ENCODE measurements at places on chromosomes 6 and 20.

DNA sequence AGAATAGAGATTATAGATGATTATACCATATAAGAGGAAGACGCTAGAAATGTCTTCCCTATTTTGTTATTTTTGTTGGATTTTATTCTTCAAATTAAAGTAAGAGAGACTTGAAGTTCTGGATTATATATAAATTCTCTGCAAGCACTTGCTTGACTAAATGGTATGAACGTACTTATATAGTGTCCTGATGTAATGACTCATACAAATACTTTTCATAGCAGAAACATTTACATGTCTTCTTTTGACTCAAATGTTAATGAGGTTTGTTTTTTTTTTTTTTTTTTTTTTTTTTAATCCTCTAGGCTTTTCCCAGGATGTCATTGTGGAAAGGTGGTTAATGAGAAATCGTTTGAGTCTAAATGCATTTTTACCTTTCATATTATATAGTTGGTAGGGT is 55.0 kb downstream of the PDE7B start:
- no peak for DNase-seq

- DNase-seq: no peak
These were observed 92.9 kb upstream of the ENPP5 start for GRCh38 chr6:46263707-46264086.

GRCh38 chr6:127924031-127924430 is 23.2 kb upstream of the THEMIS start:
- DNase-seq: no peak

DNA sequence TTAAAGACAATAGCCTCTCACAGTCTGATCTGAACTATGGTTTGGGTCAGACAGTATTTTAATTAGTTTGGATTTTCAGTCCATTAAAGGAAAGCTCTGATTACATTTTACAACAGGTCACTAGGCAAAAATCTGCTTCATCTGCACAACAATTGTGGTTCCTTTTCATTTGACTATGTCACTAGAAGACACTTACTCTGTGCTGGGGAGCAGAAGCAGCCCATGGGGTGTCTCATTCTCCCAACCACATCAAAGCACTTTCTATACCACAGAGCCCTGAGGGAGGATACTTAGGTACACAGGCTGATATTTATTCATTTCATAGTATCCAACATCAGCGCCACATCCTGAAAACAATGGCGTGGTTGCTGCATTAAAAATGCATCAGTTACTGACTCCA is 36.6 kb upstream of the HDAC2 start:
- DNase-seq: no peak

DNA sequence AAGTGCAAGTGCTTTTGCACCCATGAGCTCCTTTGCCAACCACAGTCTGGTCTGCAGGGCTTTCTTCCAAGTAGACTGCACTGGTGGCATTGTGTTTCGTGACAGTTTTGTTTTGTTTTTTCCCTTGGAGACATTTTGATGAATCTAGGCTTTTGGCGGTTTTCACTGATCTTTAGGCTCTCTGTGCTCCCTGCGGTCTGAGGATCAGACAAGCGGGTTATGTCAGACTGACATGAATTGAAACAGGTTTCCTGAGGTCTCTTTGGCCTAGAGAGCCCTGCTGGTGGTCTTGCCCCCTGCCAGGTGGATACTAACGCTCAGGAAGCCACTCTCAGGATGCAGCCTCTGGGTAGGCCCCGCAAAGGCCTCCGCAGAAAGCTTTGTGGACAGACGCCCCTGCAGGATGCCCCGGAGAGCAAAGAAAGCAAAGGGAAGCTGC is 555.4 kb upstream of the AGPAT4 start:
- DNase-seq: no peak

GRCh38 chr6:39812496-39812852 is 20.3 kb downstream of the DAAM2 start:
- no peak for DNase-seq

- no peak for DNase-seq
These were observed 6.8 kb downstream of the SCAND1 start for GRCh38 chr20:35947489-35947888.

DNA sequence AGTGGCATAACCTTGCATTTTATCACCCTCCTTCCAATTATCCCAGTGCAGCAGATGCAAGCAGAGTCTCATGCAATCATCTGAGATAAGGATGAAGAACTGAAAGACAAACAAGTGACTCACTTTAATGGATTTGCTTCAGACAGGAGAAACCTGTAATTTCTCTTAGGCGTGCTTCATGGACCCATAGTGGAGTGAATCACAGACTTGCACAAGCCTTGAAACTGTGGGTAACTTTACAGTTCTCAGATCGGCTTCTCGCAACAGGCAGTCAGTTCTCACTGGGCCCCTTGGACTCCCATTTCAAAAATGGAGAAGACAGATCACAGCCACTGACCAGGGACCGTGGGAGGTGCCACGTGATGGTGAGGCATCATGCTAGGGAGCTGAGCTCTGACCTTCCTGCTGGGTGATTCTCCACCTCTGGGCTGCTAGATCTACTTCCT is at the start of gene ADGRF4:
ADGRF4 (plus strand) TSS at position 239 of the 446 bp plus-strand sequence. CDS start 8,666 bp downstream, outside the sequence.
- DNase-seq: no peak

All from activated CD8-positive, alpha-beta memory T cell treated with anti-CD3 and anti-CD28 coated beads for 1 hour (primary cell).